Hepatocyte (in vitro differentiated cells): ENCODE measurements at places on chromosomes 5 and 9. TPM values are rescaled to one million over a fixed set of nuclear protein-coding genes. Genes with fewer than 3 reads are reported as not detected.

DNA sequence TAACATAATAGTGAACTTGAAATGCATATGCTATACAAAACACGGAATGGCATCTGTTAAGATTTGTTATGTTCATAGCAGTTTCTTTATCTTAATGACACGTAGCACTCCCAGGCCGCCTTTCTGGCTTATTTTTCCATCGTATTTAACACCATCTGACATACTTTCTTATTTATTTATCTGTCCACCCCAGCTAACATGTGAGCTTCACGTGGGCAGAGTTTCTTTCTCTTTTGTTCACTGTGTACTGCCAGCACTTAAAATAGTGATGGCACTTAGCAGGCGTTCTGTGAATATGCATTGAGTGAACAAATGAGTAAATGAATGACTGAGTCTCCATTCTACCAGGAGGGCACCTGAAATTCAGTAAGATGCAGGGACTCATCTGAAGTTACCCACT is 29.4 kb upstream of the SYNPO start:
- no peaks in the 10 kb centered on the region for H3K36me3 ChIP-seq
- no peak overlapping the region for H3K27ac ChIP-seq

GRCh38 chr9:38278931-38279679 is 113.4 kb upstream of the ALDH1B1 start:
- no peaks in the 10 kb centered on the region for H3K27me3 ChIP-seq
- no peak overlapping the region for H3K27ac ChIP-seq
- H3K36me3 ChIP-seq = no peaks in the 10 kb centered on the region
- DNase-seq = no peak
- H3K4me3 ChIP-seq = no peak overlapping the region
- H3K4me1 ChIP-seq = peaks cover 5% of the 10 kb centered on the region

NUP188 gene
- 24.4 and 28.1 TPM in 2 replicates for total RNA-seq

- H3K4me3 ChIP-seq = no peak overlapping the region
- H3K27me3 ChIP-seq = no peaks in the 10 kb centered on the region
- H3K4me1 ChIP-seq = peaks cover 23% of the 10 kb centered on the region
These were observed 116.7 kb upstream of the ZNF366 start for GRCh38 chr5:72623936-72624335.

DROSHA gene
- total RNA-seq = 33.7 and 40.8 TPM in 2 replicates
